ENCODE measurements at places on chromosomes 12 and 14. TPM values are rescaled to one million over a fixed set of nuclear protein-coding genes. Genes with fewer than 3 reads are reported as not detected.
A peak's percentile ranks its signal among the peaks of the same experiment; 100 is the strongest.

The RPGRIP1 gene
- 0.19 TPM for total RNA-seq

The TSHR gene
- total RNA-seq = 20.1 TPM

DNA sequence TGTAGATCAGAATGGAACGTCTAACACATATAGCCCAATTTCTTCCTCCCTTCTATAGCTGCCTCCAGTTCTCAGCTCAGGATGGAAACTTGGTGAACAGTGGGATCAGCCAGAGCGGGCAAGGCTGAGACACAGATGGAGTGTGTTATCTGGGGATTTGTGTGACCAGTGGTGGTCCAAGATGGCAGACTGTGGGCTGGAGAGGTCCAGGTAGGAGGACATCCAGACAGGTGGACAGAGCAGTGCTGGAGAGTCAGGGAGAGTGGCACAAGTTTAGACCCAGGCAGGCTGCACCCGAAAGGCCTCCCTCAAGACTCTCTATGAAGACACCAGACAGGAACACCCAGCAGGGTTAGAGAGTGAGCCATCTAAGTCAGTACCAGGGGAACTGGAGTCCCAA, 116.1 kb upstream of the CPSF6 start:
- H3K27me3 ChIP-seq = no peaks in the 10 kb centered on the region
- H3K4me1 ChIP-seq = no peaks in the 10 kb centered on the region
- no peak overlapping the region for H3K27ac ChIP-seq
- no peak for DNase-seq
- no peaks in the 10 kb centered on the region for H3K36me3 ChIP-seq

GRCh38 chr14:85533861-85534291, 3.9 kb downstream of the FLRT2 start:
- H3K4me3 ChIP-seq = peak overlapping the region; percentile 27
- peaks cover 74% of the 10 kb centered on the region for H3K27me3 ChIP-seq
- no peak overlapping the region for H3K27ac ChIP-seq
- peaks cover 31% of the 10 kb centered on the region for H3K4me1 ChIP-seq
- DNase-seq = no peak
- H3K36me3 ChIP-seq = no peaks in the 10 kb centered on the region

- H3K27me3 ChIP-seq = no peaks in the 10 kb centered on the region
- no peaks in the 10 kb centered on the region for H3K4me1 ChIP-seq
- no peak overlapping the region for H3K4me3 ChIP-seq
- DNase-seq = no peak
Observed at GRCh38 chr12:105064564-105065178, 19.6 kb downstream of the ALDH1L2 start.

GRCh38 chr14:51691176-51691575, 39.5 kb downstream of the FRMD6 start:
- H3K36me3 ChIP-seq = no peaks in the 10 kb centered on the region
- H3K27me3 ChIP-seq = no peaks in the 10 kb centered on the region
- H3K4me1 ChIP-seq = no peaks in the 10 kb centered on the region
- H3K27ac ChIP-seq = no peak overlapping the region
- DNase-seq = no peak

GRCh38 chr14:56119201-56119981, 1.2 kb downstream of the PELI2 start:
- DNase-seq = no peak
- H3K36me3 ChIP-seq = no peaks in the 10 kb centered on the region
- H3K27ac ChIP-seq = peak overlapping the region; percentile 96
